ENCODE measurements at places on chromosomes 3 and 15.

GRCh38 chr15:90749754-90750153 is 32.6 kb downstream of the BLM start:
- no peak for DNase-seq

- no peak for DNase-seq
Observed at GRCh38 chr3:190031887-190032752, 88.6 kb downstream of the P3H2 start.

DNA sequence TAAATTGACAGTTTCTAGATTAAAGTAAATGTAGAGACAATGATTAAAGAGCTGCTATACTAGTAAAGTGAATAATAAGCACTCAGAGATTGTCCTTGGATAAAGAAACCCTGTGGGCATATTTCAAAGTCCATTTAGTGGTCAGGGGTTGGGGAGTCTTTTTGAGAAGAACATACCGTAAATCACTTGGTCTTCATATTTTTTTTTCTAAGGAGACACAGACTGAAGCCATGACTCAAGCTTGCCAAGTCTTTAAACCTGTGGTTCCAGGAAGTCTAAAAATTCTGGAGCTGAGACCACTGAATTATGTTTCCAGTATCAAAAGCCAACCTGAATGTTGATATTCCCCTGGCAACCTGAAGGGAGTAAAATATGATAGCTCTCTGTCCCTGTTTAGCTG is 171.0 kb downstream of the TPRG1 start:
- no peak for DNase-seq

- DNase-seq = peak; percentile 34
Observed at GRCh38 chr15:58608129-58608590, 141.3 kb downstream of the ADAM10 start.

DNA sequence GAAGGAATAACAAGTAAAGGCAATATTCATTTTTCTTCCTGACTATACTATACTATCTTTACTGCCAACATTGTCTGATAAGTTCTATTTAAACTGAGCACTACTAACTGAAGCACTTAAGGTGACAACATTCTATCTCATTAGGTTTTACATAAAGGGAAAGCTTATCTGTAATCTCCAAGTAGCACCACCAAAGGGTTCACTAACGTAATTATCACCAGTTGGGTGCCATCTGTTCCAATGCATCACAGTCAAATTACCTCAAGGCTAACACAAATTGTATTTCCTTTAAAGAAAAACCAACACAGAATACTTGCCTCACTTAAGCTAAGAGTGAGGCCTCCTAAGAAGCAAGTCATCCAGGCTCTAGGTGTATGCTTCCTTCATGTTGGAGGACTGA is 453.8 kb downstream of the RAP2B start:
- no peak for DNase-seq

GRCh38 chr3:100603469-100603868 is 5.9 kb upstream of the ADGRG7 start:
- peak; percentile 25 for DNase-seq

DNA sequence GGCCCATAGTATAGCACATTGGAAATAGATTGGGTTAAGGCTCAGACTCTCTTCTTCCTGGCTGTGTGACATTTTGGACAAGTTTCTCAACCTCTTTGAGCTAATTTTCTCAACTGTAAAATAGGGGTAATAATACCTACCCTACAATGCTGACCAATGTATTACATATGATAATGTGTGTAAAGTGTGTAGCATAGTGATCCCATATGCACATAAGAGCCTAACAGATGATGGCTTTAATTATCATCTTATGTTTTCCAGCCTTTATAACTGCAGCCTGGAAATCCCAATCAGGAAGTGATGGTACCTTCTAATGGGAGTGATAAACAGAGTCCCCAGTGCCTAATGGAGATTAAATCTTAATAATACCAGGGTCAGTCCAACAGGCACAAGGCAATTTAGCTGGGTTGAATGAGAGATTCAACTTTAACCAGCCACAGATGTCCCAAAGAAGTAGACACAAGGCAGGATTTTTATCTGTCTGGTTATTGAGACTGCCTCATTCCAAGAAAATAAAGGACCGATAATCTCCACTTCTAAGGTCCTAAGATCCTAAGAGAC is 12.0 kb downstream of the ADAMTS9 start:
- DNase-seq = no peak

DNA sequence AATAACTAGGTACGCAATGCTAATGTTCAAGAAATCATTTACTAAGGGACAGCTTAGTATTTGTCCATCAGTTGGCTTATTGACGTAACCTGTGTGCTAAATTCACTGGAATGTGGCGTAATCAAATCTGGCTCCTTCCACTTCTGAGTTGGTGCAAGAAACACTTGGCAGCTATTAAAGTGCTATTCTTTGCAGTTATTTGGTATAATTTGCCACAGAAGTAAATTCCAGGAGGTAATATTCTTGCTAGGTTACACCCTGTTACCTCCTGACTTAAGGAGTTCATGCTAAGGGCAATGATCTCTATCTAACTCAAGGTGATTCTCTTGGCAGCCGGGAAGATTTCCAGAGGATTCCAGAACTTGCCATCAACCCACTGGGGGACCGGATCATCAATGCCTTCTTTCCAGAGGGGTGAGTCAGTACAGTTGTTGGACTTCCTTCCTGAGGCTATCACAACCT is 25.5 kb downstream of the CHP1 start:
- DNase-seq = no peak

GRCh38 chr3:10518506-10519150 is 13.2 kb upstream of the ATP2B2 start:
- peak; percentile 51 for DNase-seq

- no peak for DNase-seq
Observed at GRCh38 chr15:31561156-31561555, 234.5 kb downstream of the KLF13 start.

DNA sequence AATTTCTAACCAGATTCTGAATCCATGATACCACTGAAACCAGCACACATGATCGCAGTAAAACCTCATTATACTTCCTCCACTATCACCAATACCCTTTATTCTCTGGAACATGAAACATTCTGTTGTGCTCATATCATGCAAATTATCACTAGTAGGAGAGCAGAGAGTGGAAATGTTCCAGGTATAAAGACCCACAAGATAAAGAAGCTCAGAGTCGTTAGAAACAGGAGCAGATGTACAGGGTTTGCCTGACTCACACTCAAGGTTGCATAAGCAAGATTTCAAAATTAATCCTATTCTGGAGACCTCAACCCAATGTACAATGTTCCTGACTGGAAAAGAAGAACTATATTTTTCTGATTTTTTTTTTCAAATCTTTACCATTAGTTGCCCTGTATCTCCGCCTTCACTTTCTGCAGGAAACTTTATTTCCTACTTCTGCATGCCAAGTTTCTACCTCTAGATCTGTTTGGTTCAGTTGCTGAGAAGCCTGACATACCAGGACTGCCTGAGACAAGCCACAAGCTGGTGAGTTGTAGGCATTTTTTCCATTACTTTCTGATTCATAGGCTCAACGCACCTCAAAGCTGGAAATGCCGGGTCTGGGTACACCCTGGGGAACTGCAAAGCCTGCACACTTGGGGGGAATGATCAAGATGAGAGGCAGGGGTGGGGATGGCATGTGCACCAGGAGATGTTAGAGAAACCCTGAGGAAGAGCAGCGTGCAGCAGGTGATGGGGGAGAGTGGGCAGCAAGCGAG is at the start of gene CCR2:
Gene CCR2, plus strand, starts transcription at position 465 of the 764 bp plus-strand sequence. CDS start 3,417 bp downstream, outside the sequence.
- DNase-seq = no peak

DNA sequence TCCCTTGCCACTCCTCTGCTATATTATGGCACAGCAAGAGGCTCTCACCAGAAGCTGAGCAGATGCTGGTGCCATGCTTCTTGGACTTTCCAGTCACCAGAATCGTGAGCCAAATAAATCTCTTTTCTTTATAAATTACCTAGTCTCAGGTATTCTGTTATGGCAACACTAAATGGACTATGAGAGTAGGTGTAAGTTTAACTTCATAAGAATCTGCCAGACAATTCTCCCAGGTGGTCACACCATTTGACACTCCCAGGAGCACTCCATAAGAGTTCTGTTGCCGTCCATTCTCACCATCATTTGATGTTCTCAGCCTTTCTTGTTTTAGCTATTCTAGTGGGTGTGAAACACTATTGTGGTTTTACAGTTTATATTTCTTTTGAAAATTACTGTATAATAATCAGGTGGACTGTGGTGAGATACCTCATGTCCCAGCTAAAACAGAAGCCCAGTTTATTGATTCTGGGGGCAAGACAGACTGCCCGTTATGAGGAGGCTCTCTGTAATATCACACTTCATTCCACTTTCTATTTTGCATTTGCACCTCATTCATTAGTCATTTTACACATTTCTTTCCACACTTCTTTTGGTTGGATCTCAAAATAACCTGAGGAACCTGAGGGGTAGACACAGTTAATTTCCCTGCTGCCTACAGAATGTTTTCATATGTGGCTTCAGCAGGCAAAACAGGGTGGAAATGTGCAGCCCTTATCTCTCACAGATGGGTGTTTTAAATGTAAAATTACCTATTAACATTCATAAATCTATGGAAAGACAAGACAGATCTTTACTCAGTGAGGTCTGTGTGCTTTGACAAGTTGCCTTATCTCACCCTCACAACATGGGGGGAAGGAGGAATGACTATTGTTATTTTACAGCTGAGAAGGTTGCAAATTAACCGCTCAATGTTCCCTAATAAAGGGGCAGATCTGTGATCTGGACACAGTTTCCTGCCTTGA is 42.1 kb downstream of the CDCP1 start:
- DNase-seq = no peak

DNA sequence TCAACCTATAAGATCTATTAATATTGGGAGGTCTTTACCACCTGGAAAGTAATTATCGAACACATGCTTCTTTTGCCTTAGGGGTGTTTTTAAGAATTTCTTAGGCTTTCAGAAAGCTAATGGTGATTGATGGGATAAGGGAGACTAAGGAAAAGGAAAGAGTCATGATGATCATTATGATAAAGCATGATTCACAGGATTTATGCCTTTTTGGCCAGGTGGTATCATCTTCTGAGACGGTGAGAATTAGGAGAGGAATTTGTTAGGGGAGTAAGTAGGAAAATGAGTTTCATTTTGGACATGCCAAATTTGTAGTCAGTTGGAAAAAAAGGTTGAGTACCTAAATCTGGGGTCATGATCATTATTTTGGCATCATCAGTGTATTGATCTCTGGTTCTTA is 8.9 kb downstream of the ARMC8 start:
- DNase-seq = no peak

DNA sequence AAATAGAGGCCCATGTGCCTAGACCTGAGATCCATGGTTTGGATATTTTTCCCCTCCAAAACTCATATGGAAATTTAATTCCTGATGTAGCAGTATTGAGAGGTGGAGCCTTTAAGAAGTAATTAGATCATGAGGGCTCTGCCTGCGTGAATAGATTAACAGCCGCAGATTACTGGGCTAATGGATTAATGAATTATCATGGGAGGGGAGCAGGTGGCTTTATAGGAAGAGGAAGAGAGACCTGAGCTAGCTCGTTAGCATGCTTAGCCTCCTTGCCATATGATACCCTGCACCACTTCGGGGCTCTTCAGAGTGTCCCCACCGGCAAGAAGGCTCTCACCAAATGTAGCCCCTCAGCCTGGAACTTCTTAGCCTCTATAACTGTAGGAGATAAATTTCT is 15.8 kb downstream of the ARHGEF26 start:
- DNase-seq = no peak

- DNase-seq = no peak
Observed at GRCh38 chr15:29070471-29071231, 184.9 kb downstream of the APBA2 start.

GRCh38 chr15:100601163-100601562 is 821 bp downstream of the LINS1 start:
- no peak for DNase-seq
